ENCODE measurements at places on chromosomes 13 and 19.

- DNase-seq = no peak
These were observed 189.1 kb downstream of the GGACT start for GRCh38 chr13:100399455-100399854.

GRCh38 chr13:95382411-95382810 lies 81.2 kb upstream of the ABCC4 start:
- DNase-seq = no peak

DNA sequence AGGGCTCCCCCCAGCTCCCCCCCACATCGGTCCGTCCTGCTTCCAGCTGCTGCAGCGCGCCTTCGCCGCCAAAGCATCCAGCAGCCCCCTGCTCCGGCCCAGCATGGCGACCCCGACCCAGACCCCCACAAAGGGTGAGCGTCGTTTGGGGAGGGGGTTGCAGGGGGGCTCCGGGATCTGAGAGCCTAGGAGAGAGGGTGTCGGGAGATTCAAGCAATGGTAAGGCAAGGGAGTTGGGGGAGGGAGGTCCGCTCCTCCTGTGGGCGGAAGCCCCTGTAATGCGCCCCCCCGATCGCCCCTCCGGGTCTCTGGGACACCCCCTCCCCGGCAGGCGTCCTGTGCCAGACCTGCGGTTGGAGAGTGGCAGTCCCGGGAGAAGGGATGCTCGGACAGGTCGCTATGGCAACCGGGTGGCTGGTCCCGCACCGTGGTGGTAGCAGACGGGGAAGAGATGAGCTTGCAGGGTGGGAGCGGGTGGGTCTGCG lies at the start of gene FXYD7:
TSS of gene FXYD7 (plus strand) at position 25 of the 485 bp plus-strand sequence. CDS start at position 104, 79 bp downstream.
- DNase-seq = no peak

- DNase-seq = no peak
These were observed 13.1 kb downstream of the ATP11A start for GRCh38 chr13:112702986-112703379.

All from SJSA1 (cell line).